ENCODE measurements at places on chromosomes 1 and 21.

- DNase-seq = no peak
Measured at GRCh38 chr1:225508538-225509375, 80.9 kb upstream of the LBR start.

DNA sequence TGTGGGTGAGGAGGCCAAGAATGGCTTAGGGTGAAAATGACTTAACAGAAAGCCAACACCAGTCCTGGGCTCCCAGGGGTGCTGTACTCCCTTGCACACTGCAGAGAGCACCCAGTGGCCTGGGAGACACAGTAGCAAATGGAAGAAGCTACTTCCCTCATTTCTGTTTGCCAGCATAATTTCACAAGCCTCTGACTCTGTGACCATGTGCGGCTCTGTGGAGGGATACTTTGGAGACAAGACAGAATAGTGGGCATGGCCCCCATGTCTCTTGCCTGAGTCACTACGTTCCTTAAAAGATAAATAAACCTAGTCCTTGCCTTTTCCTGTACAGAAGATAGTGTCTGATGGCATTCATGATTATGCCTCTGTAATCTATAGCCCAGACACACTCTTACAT lies 38.1 kb downstream of the TRIM62 start:
- DNase-seq = no peak

DNA sequence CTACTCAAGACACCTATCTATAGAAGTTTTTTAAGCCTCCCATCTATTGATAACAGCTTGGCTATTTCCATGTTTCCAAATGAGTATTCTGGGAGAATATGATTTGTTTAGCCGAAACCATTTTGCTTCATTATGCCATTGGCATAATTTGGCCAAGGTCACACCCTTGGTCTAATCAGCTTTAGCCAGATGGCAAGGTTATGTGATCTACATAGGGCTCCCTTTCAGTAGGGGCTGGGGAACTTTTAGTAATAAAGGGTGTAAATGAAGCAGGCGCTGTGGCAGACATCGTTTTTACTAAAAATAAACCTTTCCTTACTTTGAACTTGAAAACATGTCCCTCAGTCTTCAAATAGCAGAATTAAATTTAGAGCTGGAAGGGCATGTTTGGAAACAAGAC lies 3.0 kb upstream of the PDC start:
- DNase-seq = no peak

DNA sequence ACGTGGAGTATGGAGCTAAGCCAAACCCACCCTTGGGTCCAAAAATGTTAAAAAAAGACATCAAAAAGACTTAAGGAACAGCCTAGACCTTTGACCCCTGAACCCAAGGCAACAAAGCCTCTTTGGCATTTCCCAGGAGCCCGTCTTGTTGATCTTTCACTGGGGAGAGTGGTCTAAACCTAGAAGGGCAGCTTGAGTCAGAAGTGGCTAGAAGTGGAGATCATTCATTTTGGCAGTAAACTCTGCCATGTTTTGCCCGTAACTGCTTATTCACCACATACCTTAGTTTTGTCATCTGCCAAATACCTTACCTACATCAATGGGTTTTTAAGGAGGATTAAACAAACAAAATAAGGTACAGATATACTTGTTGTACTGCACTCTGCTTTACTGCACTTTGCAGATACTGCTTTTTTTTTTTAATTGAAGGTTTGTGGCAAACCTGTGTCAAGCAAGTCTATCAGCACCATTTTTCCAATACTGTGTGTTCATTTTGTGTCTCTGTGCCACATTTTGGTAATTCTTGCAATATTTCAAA lies 1.7 kb upstream of the CTSE start:
- DNase-seq = no peak

DNA sequence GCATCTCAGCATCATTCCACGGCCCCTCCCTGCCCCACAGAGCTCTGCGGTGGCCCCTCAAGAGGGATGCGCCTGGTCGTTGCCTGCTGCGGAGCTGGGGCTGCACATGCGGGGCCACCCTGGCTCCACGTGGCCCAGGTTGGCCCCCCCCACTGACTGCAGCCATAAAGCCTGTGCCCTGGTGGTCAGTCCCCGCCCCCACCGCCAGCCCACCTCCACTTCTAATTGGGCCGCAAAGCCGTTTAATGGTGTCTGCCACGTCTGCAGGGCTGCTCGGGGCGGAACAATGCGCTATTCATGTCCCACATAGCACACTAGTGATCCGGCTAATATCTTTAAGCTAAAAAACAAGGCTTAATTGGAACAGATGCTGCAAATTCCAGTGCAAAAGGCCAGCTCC lies 33.5 kb upstream of the ACTRT2 start:
- no peak for DNase-seq

DNA sequence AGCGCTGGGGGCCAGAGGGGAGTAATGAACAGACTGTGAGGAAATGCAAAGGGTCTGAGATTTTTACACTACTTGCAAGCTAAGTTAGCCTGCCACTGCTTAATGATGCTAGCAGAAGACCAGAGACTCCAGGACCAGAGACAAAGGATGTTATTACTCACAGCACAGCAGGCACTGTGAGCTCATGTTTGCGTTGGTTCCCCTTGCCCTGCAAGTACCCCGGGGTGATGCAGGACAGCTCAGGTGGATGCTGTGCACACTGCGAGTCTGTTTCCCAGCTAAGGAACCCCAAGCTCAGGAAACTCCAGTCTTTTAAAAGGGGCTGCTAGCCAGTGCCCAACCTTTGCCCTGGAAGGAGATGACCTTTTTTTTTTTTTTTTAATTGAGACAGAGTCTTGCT lies 1.2 kb downstream of the FHAD1 start:
- DNase-seq = no peak

DNA sequence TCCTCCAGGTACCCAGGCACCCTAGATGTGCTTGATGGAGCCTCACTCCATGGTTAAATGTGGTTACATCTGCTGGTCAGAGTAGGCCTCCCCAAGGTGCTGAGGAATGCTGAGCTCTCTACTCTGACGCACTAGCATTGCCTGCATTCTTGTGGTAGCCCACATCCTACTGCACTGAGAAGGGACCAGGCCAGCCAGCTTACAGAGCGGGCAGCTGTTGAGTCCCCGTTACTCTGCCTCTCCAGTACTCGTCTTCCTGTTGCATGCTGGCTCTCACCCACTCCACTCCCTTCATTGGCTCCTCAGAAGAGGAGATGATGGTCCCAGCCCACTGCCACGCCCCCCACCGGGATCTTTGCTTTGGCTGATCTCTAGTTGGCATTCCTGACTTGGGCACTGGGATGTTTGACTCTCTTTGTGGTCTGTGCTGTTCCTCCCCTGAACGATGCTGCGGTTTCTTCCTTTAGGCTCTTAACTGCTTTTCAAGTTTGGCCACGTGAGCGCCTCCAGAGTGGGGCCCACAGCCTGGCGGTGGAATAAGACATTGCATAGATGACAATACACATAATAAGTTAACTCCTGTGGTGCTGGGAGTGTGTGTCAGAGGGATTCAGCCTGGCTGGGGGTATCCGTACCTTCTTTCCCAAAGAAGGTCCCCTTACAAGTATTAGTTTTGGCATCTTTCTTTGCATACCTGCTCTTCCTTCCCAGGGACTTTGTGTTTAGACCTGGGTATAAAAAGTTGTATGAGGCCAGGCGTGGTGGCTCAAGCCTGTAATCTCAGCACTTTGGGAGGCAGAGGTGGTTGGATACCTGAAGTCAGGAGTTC lies 18.6 kb downstream of the AZIN2 start:
- DNase-seq = no peak

GRCh38 chr1:86699186-86699585 lies 5.2 kb upstream of the SH3GLB1 start:
- no peak for DNase-seq

GRCh38 chr21:45265721-45266517 lies 21.8 kb downstream of the POFUT2 start:
- peak; percentile 4 for DNase-seq

GRCh38 chr1:150863724-150864123 lies 12.7 kb downstream of the ARNT start:
- DNase-seq = no peak

GRCh38 chr1:205477759-205478247 lies 22.0 kb upstream of the BLACAT1 start:
- DNase-seq = no peak

DNA sequence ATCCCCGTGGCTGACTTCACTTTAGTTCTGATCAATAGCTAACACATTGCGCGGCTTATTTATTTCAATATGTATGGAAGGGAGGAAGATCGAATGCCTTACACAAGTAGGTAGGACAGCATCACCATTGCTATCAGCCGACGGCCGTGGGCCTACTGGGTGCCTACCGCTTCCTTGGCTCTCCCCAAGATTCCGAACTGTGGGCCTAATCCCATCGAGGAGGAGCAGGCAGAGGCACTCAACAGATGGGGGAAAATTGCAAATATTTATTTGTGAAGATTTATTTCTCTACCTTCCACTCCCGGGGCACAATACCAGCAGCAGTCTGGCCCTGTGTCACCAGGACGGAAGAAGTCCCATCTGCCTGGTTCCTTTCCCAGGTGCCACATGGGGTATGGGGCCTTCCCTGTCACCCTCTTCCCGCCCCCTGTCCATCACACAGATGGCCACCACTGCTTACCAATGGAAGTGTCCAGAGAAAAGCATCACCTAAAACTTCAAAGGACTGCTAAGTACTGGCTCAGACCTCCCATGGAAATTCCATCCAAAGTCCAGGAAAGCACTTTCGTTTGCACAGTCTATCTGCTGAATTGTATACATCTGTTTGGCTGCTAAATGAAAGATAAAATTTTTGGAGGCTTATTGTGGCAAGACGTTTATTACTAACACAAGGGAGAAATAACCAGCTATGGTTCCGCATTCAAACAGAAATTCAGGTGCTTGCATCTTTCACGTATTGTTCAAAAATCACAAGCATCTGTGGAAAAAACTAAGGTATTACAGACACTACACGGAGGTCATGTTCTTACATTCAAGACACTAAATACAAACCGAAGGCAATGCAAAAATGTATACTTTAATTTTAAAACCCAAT lies 11.8 kb downstream of the AGT start:
- no peak for DNase-seq

DNA sequence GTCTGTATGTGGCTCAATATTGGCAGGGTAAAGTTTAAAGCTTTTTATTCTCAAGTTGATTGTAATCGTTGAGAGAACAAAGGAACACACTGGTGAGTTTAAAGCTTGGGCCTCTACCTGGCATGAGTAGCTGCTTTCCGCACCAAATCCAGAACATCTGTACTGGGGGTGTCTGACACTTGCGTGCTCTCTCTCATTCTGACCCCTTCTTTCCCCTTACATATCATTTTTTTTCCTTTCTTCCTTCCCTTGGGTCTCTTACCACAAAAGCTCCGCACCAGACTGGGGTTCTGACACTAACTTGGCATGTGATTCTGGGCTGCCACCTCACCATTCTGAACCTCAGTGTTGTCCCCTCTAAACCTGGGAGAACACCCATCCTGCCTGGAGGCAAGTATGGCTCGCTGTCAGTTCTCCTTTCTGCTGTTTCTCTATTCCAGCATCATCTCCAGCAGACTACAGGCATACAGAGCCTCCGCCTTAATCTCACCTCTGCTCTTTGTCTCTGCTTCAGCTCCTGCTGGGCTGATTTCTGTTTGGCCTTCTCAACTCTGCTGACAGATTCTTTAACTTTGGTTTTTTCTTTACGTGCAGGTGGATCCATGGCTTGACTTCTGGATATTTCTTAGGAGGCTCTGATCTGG lies 859 bp upstream of the ERMAP start:
- no peak for DNase-seq

GRCh38 chr1:16980473-16981268 lies at the start of gene MFAP2:
MFAP2 (minus strand) TSS chr1:16980620; CDS start chr1:16978273, 2,347 bp downstream.
- DNase-seq = peak; percentile 37

DNA sequence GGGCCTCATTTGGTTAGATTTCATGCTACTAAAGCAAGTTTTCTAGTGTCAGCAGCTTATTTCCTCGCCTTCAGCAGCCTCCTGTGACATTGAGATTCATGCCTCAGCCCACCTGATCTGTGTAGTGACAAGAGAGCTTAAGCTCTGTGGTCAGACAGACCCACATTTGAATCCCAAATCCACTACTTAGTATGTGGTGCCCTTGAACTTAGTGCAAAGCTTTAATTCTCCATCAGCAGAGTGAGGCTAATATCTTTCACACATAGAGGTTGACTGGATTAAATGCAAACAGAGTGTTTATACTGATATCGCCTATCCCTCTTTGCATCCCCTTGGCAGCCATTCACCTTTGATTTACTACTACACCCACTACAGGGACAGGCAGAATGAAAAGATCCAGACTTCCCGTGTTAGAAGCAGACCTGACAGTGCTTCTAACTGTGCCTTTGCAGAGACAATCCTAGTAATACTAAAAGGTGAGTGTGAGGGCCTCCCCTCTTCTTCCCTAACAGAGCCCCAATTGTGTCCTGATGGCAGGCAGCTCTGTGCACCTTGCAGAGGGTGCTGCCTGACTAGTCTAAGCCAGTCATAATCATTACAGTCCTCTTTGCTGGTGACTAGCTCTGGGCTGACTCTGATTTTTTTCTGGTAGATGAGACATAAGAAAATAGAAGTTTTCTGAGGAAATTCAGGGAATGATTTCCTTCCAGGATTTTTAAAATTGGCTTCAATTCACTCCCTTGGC lies 264.0 kb downstream of the CTH start:
- no peak for DNase-seq

DNA sequence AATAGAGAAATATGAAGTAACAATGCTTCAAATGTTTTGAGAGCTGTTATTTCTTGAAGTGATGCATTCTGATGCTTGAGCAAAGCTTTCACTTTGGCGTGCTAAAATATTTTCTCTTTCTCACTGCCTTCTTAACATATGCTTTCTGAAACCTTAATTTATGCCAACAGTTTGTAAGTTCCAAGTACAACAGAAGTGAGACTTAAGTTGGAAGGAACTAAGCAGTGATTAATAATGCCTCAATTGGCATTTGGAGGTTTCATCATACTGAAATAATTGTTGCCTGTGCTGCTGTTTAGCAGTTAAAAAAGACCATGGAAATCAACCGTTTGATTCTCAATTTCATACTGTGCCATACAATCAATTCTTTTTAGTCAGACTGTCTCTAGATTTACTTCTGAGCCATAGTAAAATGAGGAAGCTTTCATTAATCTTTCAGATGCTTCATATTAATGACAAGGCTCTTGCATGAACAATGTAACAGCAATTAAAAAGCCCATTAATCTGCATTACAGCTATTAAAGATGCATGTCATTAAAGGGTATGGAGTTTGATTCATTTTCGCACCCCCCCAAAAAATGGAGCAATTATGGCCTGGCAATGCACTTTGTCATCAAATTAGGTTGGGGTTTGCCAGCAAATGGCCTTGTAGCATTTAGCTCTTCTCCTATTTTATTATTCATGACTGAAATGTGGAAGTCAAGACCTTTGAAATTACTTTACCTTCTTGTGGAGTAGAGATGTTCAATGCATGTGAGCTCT lies 375.3 kb downstream of the USH2A start:
- DNase-seq = no peak

- DNase-seq = no peak
Measured at GRCh38 chr1:115524236-115524635, 117.5 kb upstream of the VANGL1 start.

GRCh38 chr21:38914528-38915293 lies 109.0 kb downstream of the ETS2 start:
- no peak for DNase-seq

GRCh38 chr1:43363283-43363934 lies 4.4 kb downstream of the ELOVL1 start:
- DNase-seq = no peak

GRCh38 chr1:99457381-99458165 lies 188.3 kb upstream of the PALMD start:
- no peak for DNase-seq

All from progenitor cell of endocrine pancreas (in vitro differentiated cells).